ENCODE measurements at places on chromosomes 11 and 22.

DNA sequence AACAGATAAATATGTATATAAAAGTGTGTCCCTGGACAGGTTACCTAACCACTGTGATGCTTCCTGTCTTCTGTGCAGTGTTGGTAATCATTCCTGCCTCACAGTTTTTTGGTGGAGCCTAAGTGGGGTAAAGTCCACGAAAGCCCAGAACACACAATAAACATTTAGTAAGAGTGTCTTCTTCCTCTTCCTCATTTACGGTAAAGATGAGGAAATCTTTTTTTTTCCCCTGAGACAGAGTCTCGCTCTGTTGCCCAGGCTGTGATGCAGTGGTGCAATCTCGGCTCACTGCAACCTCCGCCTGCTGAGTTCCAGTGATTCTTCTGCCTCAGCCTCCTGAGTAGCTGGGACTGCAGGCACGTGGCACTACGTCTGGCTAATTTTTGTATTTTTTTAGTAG, 117.1 kb downstream of the LDLRAD3 start:
- DNase-seq, result no peak

DNA sequence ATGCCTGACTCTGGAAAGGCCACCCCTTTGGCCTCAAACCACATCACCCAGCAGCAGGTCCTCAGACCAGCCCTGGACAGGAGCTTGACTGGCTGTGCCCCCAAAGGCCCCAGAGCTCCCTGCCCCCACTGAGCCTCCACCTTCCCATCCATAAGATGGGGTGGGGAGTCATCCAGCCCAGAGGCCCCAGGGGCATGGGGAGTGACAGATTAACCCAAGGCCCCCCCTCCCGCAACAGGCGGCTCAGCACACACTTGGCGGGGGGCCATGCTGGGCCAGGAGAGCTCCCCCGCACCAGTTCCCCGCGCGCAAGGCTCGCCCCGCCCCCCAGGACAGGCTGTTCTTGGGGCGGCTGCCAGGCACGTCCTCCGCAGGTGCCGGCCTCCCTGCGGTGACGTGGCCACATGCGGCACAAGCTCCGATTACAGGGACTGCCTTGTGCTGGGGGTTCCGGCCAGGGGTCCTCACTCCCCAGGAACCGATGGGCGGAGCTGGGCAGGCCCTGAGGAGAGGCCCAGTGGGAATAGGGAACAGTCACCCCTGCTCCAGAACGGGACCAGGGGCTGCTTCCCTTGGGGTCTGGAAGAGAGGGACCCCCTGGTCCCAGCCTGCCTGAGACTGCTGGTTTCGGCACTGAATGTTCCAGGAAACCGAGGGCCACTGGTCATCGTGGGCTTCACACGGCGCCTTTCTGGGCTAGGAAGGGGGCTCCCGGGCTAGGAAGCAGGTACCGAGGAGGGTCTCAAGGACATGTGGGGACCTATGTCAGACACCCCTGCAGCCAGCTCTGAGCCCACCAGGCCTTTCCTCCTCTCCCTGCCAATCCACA, 5.1 kb upstream of the CDKN1C start:
- DNase-seq, result no peak

DNA sequence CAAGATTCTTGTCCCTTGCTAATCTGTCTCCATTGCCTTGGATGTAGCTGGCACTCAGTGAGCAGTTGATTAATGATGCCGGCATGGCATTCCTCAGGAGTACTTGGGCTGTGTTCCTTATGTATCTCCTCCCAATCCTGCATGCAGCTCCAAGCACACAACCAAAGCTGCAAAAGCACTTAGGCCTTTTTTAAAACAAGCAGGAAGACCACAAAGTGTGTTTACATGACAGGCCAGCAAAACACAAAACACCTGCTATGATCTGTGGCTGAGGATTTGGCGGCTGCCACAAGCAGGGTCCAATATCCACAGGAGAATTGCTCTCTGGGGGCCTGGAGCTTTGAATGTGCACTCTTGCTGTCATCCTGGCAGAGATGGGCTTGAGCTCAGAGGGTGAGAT, 8.9 kb downstream of the ABTB2 start:
- no peak for DNase-seq

GRCh38 chr11:76267556-76267955, 61.3 kb upstream of the WNT11 start:
- no peak for DNase-seq

DNA sequence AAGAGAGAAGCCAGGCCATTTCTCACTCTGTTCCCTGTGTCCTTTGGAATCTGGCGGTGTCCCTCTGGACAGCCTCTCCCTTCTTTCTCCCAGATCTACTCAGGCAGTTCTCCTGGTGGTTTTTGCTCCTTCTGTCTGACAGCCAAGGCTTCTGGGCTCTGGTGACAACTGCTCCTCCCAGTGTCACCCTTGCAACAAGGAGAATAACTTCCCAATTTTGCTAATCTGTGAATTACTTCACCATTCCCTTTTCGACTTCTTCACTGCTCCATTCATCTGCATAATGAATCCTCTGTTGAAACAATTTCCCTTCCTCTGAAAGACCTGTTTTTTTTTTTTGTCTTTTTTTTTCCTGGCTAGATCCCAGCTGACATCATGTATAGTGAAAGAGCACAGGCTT, 56.3 kb upstream of the PDE3B start:
- DNase-seq, result no peak
